ENCODE measurements at places on chromosomes 1 and 21.

DNA sequence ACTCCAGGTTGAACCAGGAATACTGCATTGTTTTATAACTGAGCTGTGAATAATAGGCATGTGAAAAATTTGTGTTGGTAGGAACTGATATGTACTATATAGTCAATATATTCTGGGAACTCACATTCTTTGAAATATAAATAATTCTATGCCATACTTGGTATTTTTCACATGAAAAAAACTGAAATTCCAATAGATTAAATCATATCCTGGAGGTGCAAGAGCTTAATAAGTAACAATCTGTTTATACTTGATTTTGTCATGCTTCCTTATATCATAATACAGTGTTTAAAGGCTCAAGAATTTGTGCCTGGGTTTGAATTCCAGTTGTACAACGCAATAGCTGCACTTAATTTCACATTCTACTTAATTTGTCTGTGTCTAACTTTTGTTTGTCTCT, 387.0 kb downstream of the USP25 start:
- DNase-seq = no peak

DNA sequence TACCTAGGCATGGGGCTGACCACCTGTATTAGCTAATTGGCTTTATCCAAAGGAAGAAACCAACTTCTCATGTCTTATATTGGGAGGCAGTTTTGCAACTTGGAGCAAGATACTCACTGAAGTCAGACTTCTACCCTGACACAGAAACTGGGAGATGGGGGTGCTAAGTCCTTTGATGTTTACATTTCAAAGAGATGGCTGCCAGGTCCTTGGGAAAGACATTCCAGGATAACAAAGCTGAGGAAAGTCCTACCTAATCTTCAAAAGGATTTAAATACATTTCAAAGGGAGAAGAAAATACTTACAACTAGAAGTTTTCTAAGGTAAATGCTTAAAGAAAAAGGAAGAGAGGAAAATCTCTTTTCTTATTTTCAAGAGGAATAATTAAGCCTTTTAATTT, 62.1 kb downstream of the FH start:
- no peak for DNase-seq

- DNase-seq = no peak
These were observed 562 bp upstream of the EPB41 start for GRCh38 chr1:28913786-28914227.

DNA sequence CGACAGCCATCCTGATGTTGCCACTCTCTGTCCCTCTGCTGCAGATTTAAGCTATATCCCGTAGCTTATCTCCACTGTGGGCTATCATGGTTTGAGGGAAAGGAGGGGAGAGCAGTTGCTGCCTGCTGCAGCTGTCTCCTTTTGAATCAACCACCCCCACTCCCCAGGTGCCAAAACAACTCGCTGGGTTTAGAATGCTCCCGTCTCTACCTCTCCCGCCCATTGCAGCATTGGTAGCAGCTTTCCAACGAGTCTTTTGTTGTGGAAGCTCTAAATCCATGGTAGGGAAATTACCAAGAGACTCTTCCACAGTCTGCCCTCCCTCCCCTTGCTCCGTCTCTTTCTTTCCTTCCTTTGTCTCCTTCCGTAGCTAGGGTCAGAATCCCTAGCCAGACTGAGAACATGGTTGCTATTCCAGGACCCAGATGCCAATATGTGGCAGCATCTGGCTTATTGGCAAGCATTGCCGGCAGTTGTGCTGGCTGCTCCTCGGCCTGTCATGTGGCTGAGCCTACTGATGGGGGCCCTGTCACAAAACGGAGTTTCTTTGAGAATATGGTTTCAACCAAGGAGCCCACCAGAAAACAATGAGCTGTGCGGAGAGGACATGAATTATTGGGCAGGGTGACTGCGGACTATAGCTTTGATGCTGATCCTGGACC, 230.7 kb downstream of the RPS6KC1 start:
- no peak for DNase-seq

- DNase-seq = no peak
These were observed 224.2 kb downstream of the FOXD2 start for GRCh38 chr1:47662068-47662467.

DNA sequence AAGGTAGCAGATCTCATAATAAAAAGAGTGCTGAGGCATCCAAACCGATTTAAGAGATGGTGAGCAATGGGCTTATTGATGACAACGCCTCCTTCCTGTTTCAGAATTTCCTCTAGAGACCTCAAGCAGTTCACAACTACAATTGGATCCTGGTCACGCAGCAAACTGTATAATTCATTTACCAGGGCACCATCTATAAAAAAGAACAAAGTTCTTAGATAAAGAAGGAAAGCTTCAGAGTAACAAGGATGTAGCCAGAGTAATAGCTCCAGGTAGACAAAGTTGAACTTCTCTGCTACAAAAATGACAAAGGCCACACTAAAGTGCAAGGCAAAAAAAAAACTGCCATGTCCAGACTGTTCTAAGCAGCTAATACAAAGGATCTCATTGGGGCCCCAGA, 3.4 kb downstream of the AP4B1 start:
- no peak for DNase-seq

DNA sequence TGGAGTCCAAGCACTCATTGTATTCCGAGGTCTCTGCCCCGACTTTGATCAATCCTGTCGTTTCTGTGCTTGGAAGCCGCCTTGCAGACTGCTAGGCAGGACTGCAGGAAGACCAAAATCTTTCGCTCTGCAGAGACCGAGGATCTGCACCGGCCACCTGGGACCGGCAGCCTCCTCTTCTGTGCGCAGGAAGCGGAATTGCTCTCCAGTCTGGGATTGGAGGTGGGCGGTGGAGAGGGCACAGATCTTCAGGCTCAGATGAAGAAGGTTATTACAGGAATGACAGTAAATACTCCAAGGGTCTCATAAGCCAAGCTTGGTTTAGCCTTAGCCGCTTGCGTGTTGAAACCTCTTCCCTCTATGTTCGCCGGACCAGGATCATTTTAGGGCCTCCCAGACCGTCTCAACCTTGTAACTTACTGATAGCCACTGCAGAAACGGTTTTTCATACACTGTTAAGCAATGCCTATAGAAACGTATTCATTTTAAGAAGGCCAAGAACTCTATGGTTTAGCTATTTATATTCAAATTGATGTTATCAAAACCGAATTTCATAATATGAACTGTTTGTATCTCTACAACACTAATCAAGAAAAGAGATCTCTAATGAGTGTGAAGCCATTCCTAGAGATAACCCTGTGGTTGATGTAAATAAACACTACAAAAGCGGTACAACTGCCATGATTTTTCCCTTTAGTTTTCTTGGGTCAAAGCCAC, 1.1 kb downstream of the MIA3 start:
- DNase-seq = no peak

DNA sequence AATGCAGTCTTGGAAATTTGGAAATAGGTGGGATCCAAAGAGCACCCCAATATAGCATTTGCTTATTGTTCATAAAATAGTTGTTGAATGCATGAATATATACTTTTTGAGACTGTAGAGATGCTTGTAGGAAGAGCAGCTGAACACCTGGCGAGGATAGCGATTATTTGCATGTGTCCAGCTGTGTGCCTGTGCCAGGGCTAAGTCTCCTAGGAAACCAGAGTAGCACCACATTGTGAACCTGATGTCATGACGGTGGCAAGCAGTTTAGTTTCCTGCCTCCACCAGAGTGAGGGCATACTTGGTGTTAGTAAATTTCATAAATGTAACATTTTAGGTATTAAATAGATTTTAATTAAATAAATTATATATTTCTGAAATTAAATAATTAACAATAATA, 37.3 kb upstream of the IRF2BP2 start:
- no peak for DNase-seq

GRCh38 chr1:79010589-79010988, 4.1 kb upstream of the ADGRL4 start:
- no peak for DNase-seq

GRCh38 chr1:64186138-64186897, 17.1 kb upstream of the UBE2U start:
- DNase-seq = no peak

GRCh38 chr1:192053531-192053971, 104.7 kb upstream of the RGS18 start:
- no peak for DNase-seq

- DNase-seq = no peak
These were observed 133.4 kb downstream of the PLPPR5 start for GRCh38 chr1:98870959-98871903.

GRCh38 chr1:164180824-164181223, 378.2 kb upstream of the PBX1 start:
- DNase-seq = no peak

- DNase-seq = no peak
These were observed 40.7 kb downstream of the COQ8A start for GRCh38 chr1:226980565-226981385.

GRCh38 chr1:175875556-175875955, 132.2 kb upstream of the TNR start:
- DNase-seq = no peak

DNA sequence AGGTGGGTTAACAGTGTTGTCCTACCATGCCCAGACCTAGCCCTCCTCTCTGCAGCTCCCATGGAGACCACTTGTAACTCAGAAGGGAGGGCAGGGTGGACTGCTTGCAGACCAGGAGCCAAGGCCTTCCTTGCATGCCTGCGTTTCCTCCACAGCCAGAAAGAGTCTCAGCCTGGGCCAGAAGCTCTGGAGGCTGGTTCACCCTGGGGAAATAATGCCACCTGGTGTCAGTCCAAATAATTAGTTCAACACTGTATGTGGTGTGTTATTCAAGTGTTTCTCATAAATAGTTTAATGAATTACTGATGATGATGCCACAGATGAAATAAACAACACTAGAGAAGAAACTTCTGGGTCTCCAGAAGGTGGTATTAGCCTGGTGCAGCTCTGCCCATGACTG, 16.9 kb upstream of the VANGL1 start:
- DNase-seq = no peak

GRCh38 chr1:91783423-91784170, 102.4 kb downstream of the TGFBR3 start:
- no peak for DNase-seq

GRCh38 chr21:46020581-46020980, 39.0 kb downstream of the COL6A1 start:
- no peak for DNase-seq

- DNase-seq = no peak
These were observed 2.5 kb upstream of the MYBPH start for GRCh38 chr1:203178083-203178482.

- no peak for DNase-seq
These were observed 211.9 kb upstream of the SPAG17 start for GRCh38 chr1:118396829-118397495.

GRCh38 chr1:3564921-3565831, 46.1 kb downstream of the MEGF6 start:
- no peak for DNase-seq

- no peak for DNase-seq
These were observed 166.3 kb upstream of the NR5A2 start for GRCh38 chr1:199861020-199861795.

DNA sequence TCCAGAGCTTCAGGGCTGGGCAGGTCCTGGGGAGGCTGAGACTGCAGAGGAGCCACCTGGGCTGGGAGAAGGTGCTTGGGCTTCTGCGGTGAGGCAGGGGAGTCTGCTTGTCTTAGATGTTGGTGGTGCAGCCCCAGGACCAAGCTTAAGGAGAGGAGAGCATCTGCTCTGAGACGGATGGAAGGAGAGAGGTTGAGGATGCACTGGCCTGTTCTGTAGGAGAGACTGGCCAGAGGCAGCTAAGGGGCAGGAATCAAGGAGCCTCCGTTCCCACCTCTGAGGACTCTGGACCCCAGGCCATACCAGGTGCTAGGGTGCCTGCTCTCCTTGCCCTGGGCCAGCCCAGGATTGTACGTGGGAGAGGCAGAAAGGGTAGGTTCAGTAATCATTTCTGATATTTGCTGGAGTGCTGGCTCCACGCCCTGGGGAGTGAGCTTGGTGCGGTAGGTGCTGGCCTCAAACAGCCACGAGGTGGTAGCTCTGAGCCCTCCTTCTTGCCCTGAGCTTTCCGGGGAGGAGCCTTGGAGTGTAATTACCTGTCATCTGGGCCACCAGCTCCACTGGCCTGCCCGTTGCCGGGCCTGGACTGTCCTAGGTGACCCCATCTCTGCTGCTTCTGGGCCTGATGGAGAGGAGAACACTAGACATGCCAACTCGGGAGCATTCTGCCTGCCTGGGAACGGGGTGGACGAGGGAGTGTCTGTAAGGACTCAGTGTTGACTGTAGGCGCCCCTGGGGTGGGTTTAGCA, 9.3 kb downstream of the MYBPH start:
- DNase-seq = no peak

DNA sequence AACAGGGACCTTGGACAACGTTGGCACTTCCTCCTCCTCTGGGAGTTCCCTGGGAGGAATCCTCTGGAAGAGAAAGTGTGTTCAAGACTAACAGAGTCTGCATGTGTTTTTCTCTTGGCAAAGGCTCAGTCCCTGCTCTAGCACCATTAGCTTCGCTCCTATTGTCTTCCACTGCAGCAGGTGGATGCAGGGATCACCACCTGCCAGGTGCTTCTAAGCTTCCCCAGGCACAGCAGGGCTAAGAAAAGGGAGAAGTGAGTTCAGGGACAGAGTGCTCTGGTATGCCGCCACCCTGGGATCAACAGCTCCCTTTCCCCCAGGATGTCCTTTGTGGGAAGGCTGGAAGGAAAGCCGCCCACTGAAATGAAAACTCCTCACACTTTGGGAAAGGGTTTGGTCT, 43.9 kb upstream of the IL20 start:
- no peak for DNase-seq

DNA sequence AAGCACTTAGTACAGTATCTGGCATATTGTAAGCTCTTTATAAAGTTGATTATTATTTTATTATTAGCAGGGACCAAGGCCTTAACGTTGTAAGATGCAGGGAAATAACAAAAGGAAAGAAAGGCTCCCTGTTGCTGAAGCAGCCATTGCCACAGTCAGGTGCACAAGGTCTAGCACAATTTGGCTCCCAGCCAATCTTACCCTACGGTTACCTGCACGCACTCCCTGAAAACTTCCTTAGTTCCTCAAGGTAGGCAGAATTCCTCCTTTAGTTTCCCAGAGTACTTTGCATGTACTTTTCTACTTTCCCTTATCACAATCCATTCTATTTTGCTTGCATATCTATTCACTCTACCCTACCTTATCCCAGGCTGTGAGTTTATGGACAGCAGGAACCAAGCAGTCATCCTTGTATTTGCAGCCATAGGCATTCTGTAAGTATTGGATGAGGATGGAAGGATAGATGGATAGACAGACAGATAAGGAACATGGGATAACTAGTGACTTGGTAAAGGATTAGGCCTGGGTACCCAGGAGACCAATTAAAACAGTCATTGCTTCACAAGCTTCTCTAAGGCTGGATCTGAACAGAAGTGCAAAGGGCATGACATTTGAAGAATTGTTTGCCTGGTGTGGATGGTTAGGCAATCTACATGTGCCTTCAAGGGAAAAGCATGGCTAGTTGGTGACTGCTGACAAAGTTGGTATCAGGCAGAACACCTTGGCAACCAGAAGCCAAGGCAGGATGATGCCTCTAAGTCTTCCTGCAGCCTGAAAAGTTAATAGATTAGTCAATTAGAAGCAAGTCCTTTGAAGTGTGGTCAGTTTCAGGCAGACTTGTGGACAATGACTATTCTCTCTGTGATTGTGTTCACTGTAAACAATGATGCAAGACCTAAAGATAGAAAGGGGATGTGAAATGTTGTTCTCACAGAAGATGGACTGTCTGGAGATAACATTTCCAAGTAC, 20.8 kb upstream of the JAK1 start:
- DNase-seq = no peak
